ENCODE measurements at places on chromosomes 12 and 14. TPM values are rescaled to one million over a fixed set of nuclear protein-coding genes. Genes with fewer than 3 reads are reported as not detected.

The DAO gene
- 1.1 TPM for total RNA-seq

GRCh38 chr12:55501601-55502000 lies 9.4 kb downstream of the OR6C68 start:
- H3K4me3 ChIP-seq, result no peak overlapping the region
- no peak for DNase-seq
- H3K4me1 ChIP-seq, result peaks cover 49% of the 10 kb centered on the region

DNA sequence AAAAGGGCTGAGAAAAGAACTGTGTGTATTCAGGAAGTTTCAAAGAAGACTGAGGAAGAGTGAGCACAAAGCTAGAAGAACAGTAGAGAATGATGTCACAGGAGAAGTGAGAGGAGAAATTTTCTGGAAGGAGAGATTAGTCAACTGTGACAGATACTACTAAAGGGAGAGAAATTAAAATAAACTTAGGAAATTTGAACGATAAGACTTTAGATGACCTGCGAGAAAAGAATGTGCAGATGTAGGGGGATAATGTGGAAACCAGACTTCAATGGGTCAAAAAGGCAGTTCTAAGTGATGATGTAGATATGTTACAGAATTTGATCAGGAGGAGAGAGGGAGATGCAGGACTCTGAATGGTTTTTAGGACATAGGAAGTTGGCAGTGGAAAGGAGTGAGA lies 287.4 kb downstream of the SYT1 start:
- no peak overlapping the region for H3K27ac ChIP-seq
- no peak for DNase-seq
- H3K27me3 ChIP-seq, result no peaks in the 10 kb centered on the region
- no peaks in the 10 kb centered on the region for H3K36me3 ChIP-seq
- no peak overlapping the region for H3K4me3 ChIP-seq

The KRT6B gene
- total RNA-seq, result not detected

The MANSC4 gene
- not detected for total RNA-seq

- H3K4me1 ChIP-seq, result no peaks in the 10 kb centered on the region
- H3K4me3 ChIP-seq, result no peak overlapping the region
- no peaks in the 10 kb centered on the region for H3K36me3 ChIP-seq
Measured at GRCh38 chr14:61218767-61219166, 62.4 kb downstream of the TMEM30B start.

The ZC2HC1C gene
- 3.3 TPM for total RNA-seq

- H3K27ac ChIP-seq, result no peak overlapping the region
- DNase-seq, result no peak
- H3K36me3 ChIP-seq, result no peaks in the 10 kb centered on the region
- H3K4me1 ChIP-seq, result no peaks in the 10 kb centered on the region
- H3K4me3 ChIP-seq, result no peak overlapping the region
- H3K27me3 ChIP-seq, result no peaks in the 10 kb centered on the region
Measured at GRCh38 chr14:81388336-81388735, 11.8 kb downstream of the STON2 start.

GRCh38 chr14:104247336-104248202 lies 109.2 kb downstream of the KIF26A start:
- no peaks in the 10 kb centered on the region for H3K4me1 ChIP-seq
- H3K36me3 ChIP-seq, result no peaks in the 10 kb centered on the region
- no peak overlapping the region for H3K4me3 ChIP-seq
- no peak overlapping the region for H3K27ac ChIP-seq
- peaks cover 13% of the 10 kb centered on the region for H3K27me3 ChIP-seq
- DNase-seq, result no peak

GRCh38 chr12:64911081-64911480 lies 86.6 kb downstream of the TBC1D30 start:
- no peak for DNase-seq
- no peaks in the 10 kb centered on the region for H3K4me1 ChIP-seq
- no peaks in the 10 kb centered on the region for H3K36me3 ChIP-seq

The HELB gene
- total RNA-seq, result 4.5 TPM

The MUCL1 gene
- total RNA-seq, result not detected

The LLPH gene
- total RNA-seq, result 38.6 TPM

- peak overlapping the region; percentile 57 for H3K4me3 ChIP-seq
- H3K4me1 ChIP-seq, result peaks cover 77% of the 10 kb centered on the region
- H3K36me3 ChIP-seq, result no peaks in the 10 kb centered on the region
- H3K27ac ChIP-seq, result peak overlapping the region; percentile 97
Measured at GRCh38 chr12:97567619-97568110, 105.1 kb downstream of the RMST start.

- DNase-seq, result no peak
- no peaks in the 10 kb centered on the region for H3K27me3 ChIP-seq
- no peaks in the 10 kb centered on the region for H3K36me3 ChIP-seq
- no peak overlapping the region for H3K27ac ChIP-seq
- no peaks in the 10 kb centered on the region for H3K4me1 ChIP-seq
Measured at GRCh38 chr12:131034631-131035244, 81.0 kb downstream of the ADGRD1 start.

DNA sequence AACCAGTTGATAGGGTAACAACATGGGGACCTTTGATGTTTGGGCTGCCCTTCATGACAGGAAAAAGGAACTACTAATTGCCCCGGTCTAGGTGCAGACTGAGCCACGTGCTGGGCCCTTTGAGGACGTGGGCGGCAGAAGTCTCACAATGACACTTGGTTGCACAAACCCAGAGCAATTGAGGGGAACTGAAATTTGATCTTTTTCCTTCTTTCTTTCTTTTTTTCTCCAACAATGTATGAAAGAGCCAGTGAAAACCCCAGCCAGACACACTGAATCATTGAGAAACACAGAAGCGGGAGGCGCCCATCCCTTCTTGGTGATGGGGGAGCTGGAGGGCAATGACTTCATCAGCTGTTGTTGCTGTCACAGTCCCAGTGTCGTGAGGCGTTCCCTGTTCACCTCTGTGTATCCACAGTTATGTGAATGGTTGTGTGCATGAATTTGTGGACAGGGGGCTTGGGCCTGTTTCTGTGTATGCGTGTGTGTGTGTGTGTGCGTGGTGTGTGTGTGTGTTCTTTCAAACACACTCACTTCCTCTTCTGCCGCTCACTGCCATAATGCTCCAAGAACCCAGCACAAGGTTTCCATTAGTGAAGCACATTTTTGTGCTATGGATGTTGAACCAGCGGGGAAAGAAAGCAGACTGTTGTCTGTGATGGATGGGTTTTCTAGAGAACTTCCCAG lies 137.5 kb upstream of the CCND2 start:
- H3K27ac ChIP-seq, result no peak overlapping the region
- H3K4me1 ChIP-seq, result peaks cover 7% of the 10 kb centered on the region
- no peak for DNase-seq
- H3K27me3 ChIP-seq, result no peaks in the 10 kb centered on the region

- H3K36me3 ChIP-seq, result no peaks in the 10 kb centered on the region
- no peaks in the 10 kb centered on the region for H3K27me3 ChIP-seq
- no peak overlapping the region for H3K27ac ChIP-seq
Measured at GRCh38 chr14:81269100-81269978, 48.6 kb upstream of the GTF2A1 start.

GRCh38 chr12:81209012-81209411 lies 131.1 kb downstream of the ACSS3 start:
- peak; percentile 49 for DNase-seq
- no peaks in the 10 kb centered on the region for H3K27me3 ChIP-seq
- peaks cover 16% of the 10 kb centered on the region for H3K36me3 ChIP-seq
- H3K4me3 ChIP-seq, result no peak overlapping the region

DNA sequence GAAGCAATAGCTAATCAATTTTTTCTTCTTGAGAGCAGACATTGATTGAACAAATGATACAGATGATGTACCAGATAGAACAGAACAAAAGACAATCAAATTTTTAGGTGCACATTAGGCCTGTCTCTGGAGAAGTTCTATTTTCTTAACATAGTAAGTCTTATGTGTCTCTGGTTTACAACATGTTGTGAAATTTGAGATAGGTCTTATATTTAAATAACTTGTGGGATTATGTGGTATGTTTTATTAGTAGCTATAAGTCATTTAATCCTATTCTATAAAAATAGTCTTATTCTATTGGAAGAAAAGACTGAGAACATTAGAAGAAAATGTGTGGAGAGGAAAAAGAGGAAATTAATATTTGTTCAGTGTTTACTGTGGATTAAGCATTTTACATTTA lies 358.0 kb downstream of the ATP23 start:
- H3K27me3 ChIP-seq, result no peaks in the 10 kb centered on the region
- no peaks in the 10 kb centered on the region for H3K4me1 ChIP-seq
- DNase-seq, result no peak
- H3K36me3 ChIP-seq, result no peaks in the 10 kb centered on the region
- no peak overlapping the region for H3K27ac ChIP-seq

DNA sequence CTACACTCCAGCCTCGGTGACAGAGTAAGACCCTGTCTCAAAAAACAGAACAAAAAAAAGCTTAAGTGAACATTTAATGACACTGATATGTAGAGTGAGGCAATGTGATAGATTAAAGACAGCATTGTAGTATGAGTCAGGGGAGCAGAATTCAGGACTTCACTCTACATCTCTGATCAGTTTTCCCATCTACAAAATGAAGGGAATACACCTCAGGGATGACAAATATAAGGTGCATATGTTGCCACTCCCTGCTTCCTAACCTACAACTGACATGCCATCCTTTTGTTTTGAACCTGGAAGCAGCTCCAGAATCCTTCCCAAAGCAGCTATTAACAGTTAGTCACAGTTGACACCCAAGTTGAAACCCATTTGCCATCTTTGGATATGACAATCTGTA lies 30.9 kb upstream of the STRN3 start:
- no peaks in the 10 kb centered on the region for H3K36me3 ChIP-seq
- no peaks in the 10 kb centered on the region for H3K27me3 ChIP-seq
- H3K27ac ChIP-seq, result no peak overlapping the region

The PIANP gene
- not detected for total RNA-seq

GRCh38 chr14:32786886-32787285 lies 151.8 kb upstream of the NPAS3 start:
- H3K27me3 ChIP-seq, result no peaks in the 10 kb centered on the region
- no peaks in the 10 kb centered on the region for H3K36me3 ChIP-seq
- DNase-seq, result no peak

GRCh38 chr14:59013672-59014298 lies 174.7 kb upstream of the DAAM1 start:
- H3K4me3 ChIP-seq, result no peak overlapping the region
- DNase-seq, result peak; percentile 66
- no peak overlapping the region for H3K27ac ChIP-seq
- peaks cover 37% of the 10 kb centered on the region for H3K4me1 ChIP-seq

DNA sequence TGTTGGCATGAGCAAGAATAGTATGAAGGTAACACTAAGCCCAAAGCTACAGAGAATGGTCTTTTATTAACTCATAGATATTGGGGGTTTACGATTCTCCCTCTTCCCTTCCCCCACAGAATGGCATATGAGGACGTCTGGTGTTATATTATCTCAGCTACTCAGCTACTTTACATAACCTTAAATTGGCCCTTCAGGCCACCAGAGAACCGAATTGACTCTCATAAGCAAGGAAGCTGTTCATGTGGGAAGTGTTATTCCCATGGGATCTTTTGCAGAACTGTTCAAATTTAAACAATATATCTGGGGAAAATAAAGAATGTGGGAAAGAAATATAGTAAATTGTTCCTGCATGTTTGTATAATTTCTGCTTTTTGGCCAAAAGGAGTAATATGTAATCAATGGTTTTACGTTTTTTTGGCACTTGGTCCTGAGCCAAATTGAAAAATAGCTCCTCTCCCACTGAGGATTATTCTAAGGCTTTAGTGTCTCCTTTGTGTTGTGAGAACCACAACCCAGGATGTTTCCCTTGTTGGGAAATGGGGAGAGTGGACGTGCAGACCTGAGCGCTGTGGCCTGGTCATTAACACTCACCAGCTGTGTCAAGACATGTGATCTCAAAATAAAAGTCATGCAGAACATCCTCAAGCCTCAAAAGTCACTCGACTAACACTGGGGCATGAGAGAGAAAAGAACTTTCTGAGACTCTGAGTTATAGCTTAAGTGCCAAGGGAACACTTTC lies 31.8 kb upstream of the CMAS start:
- H3K4me1 ChIP-seq, result peaks cover 8% of the 10 kb centered on the region
- no peak for DNase-seq
- H3K27me3 ChIP-seq, result no peaks in the 10 kb centered on the region
- H3K36me3 ChIP-seq, result no peaks in the 10 kb centered on the region
- no peak overlapping the region for H3K27ac ChIP-seq

The CD27 gene
- not detected for total RNA-seq

DNA sequence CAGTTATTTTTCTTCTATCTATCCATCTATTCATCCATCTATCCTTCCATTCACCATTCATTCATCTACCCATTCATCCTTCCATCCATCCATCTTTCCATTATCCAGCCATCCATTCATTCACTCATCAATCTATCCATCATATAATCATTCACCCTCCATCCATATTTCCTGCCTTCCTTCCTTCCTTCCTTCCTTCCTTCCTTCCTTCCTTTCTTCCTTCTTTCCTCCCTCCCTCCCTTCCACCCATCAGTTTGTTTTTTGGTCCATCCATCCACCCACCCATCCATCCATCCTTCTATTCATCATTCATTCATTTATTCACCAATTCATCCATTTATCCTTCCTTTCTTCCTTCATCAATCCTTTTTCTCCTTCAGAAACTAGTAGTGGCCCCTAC lies 34.3 kb upstream of the NOS1 start:
- DNase-seq, result no peak
- no peaks in the 10 kb centered on the region for H3K4me1 ChIP-seq
- H3K4me3 ChIP-seq, result no peak overlapping the region
- no peaks in the 10 kb centered on the region for H3K36me3 ChIP-seq
- no peaks in the 10 kb centered on the region for H3K27me3 ChIP-seq
- no peak overlapping the region for H3K27ac ChIP-seq

DNA sequence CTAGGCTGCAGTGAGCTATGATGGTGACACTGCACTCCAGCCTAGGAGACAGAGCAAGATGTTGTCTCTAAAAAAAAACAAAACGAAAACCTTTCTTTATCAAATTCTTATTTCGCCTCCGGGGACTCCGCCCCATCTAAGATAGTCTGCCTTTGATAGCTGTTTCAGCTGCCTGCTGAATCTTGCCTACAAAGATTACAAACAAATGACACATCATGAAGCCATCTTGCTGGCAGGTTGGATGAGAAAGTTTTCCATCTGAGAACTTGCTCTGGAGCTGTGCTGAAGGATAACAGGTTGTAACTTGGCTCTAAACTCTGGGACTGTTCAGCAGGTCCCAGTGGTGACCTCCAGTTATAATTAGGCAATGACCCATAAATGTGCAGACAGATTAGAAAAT lies 41.8 kb upstream of the AEBP2 start:
- H3K4me3 ChIP-seq, result no peak overlapping the region
- H3K27ac ChIP-seq, result no peak overlapping the region
- H3K27me3 ChIP-seq, result no peaks in the 10 kb centered on the region
- no peaks in the 10 kb centered on the region for H3K36me3 ChIP-seq
- no peak for DNase-seq
- H3K4me1 ChIP-seq, result peaks cover 36% of the 10 kb centered on the region

GRCh38 chr14:70067810-70068209 lies 120.9 kb downstream of the SLC8A3 start:
- no peak overlapping the region for H3K4me3 ChIP-seq
- no peak overlapping the region for H3K27ac ChIP-seq
- no peak for DNase-seq

GRCh38 chr12:76568130-76568529 lies 8.6 kb upstream of the OSBPL8 start:
- no peak for DNase-seq
- no peak overlapping the region for H3K27ac ChIP-seq
- no peaks in the 10 kb centered on the region for H3K27me3 ChIP-seq
- no peak overlapping the region for H3K4me3 ChIP-seq
- H3K36me3 ChIP-seq, result no peaks in the 10 kb centered on the region

- H3K36me3 ChIP-seq, result no peaks in the 10 kb centered on the region
- H3K27ac ChIP-seq, result no peak overlapping the region
- no peaks in the 10 kb centered on the region for H3K27me3 ChIP-seq
- peak; percentile 46 for DNase-seq
Measured at GRCh38 chr14:53890611-53891101, 66.0 kb downstream of the BMP4 start.
